Smooth muscle cell of the brain vasculature (primary cell): ENCODE measurements at places on chromosomes 7 and 10.

DNA sequence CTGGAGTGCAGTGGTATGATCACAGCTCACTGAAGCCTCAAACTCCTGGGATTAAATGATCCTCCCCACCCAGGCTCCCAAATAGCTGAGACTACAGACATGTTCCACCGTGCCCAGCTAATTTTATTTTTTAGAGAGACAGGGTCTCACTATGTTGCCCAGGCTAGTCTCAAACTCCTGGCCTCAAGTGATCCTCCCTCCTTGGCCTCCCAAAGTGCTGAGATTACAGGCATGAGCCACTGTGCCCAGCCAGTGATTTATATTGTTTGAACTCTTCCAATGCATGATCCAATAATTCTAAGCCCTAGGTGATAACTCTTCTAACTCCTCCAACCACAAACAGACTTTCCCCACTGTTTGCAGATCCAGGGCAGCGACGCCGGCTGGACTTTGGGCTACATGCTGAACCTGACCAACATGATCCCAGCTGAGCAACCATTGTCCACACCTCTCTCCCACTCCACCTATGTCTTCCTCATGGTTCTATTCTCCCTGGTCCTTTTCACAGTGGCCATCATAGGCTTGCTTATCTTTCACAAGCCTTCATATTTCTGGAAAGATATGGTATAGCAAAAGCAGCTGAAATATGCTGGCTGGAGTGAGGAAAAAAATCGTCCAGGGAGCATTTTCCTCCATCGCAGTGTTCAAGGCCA, 41.8 kb upstream of the CC2D2B start:
- DNase-seq = no peak

GRCh38 chr7:155509359-155509724, 37.0 kb downstream of the CNPY1 start:
- DNase-seq = no peak

- no peak for DNase-seq
Measured at GRCh38 chr10:104080762-104081161, 4.9 kb downstream of the COL17A1 start.

DNA sequence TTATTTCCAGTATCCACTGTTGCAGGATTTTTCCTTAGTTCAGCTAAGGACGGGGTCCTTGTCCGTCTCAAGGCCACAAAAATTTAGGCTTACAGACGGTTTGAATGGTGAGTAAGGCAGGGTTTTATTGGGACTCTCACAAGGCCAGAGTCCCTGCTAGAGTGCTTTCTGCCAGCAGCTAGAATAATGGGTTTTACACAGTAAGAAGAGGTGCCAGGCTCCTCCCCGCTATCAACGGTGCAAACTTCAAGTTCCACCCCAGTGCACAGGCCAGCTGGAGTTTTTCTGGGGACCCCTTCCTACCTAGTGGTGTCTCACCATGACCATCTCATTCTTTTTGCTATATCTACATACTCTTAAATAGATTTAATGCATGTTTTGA, 198.5 kb upstream of the KCTD7 start:
- no peak for DNase-seq

GRCh38 chr10:76554478-76554877, 1083.1 kb downstream of the KCNMA1 start:
- no peak for DNase-seq
